ENCODE measurements at places on chromosomes 13 and 19.

- no peak for DNase-seq
These were observed 141.0 kb downstream of the RFC3 start for GRCh38 chr13:33958964-33959363.

DNA sequence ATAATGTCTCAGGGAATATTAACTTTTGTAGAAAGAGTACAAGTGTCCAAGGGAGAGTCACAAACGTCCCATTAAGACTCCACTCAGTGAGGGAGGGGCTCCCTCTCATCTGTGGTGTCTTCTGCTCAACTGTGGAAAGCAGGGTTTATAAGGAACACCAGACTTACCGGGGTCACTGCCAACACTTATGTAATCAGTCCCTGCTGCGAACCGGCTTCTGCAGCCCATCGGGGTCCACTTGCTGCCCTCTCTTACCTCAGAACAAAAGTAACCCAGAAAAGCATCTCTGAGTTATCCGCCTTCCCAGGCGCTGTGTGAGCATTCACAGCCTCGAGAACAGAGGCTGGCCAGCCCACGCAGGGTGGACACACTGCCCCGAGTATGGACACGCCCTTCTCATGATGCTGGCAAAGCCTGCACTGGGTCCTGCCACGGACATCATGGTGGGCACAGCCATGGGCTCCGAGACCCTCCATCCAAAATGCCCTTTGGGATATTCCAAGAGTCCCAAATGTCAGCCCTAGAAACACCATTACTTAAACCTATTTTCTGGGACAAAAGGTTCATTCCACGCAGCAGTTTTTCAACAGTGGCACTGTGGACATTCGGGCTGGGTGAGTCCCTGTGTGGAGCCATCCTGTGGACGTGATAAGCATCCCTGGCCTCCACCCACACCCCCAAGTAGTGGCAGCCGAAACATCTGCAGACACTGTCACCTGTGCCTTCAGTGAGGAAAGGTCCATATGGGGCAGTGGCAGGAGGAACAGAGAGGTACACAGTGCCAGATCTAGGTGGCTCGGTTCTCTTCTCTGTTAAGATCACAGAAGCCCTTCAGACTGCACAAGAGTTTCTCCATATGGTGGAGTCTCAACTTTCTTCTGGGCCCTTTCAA, 63.9 kb downstream of the STK24 start:
- no peak for DNase-seq

DNA sequence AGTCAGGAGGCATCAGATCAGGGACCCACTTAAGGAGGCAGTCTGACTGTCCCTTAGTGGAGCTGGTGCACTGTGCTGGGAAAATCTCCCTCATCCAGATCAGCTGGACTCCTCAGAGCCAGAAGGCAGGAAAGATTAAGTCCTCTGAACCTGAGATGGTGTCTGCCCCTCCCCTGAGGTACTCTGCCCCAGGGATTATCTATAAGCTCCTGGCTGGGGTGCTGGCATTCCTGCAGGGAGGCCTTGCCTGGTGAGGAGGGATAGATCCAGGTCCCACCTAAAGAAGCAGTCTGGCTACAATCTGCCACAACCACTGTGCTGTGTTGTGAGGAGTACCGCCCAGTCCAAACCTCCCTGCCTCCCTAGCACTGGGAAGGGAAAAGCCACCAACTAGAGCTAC, 81.2 kb downstream of the NHLRC3 start:
- no peak for DNase-seq

GRCh38 chr19:29118389-29118788, 94.6 kb downstream of the UQCRFS1 start:
- no peak for DNase-seq
